Activated CD4-positive, alpha-beta T cell treated with anti-CD3 and anti-CD28 coated beads, Interleukin-2, amount 10 ng/mL, durations not matched to agents 7 days and 5 days (primary cell): ENCODE measurements at places on chromosomes 6 and 20. TPM values are rescaled to one million over a fixed set of nuclear protein-coding genes. Genes with fewer than 3 reads are reported as not detected.

The SOBP gene
- 0.31 TPM for total RNA-seq

DNA sequence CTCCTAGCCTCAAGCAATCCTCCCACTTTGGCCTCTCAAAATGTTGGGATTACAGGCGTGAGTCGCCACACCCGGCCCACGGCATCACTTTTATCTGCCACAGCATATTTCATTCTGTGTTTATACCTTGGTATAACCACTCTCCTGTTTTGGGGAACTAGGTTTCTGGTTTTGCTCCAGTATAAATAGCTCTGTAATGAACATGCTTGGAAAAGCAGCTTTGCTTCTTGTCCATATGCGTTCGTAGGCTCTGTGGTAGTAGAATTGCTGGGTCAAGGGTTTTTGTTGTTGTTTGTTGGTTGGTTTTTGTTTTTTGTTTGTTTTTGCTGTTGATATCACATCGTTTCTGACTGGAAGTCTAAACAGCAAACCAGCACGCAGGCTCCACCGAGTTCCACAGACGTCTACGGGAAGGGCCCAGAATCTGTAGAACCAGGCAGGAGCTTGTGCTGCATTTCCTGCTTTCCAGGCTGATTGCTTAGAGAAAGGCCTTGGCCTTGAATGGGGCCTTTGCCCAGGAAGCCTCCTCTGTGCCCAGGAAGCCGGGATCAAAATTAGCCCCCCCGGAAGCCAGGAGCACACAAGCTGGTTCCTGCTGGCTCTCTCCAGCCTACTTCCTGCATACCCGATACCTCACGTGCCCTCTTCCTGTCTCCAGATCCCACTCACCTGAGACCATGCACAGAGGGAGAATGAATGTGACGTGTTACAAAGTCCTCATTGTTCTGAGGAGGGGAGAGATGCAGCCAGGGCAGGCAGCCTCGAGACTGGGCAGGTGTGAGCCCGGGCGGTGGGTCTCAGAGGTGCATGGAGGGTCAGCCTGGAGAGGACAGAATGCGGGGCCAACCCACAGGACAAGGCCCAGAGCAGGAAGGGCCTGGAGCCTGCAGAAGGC is 34.7 kb downstream of the AAR2 start:
- DNase-seq, result no peak

The MMP24 gene
- not detected for total RNA-seq

DNA sequence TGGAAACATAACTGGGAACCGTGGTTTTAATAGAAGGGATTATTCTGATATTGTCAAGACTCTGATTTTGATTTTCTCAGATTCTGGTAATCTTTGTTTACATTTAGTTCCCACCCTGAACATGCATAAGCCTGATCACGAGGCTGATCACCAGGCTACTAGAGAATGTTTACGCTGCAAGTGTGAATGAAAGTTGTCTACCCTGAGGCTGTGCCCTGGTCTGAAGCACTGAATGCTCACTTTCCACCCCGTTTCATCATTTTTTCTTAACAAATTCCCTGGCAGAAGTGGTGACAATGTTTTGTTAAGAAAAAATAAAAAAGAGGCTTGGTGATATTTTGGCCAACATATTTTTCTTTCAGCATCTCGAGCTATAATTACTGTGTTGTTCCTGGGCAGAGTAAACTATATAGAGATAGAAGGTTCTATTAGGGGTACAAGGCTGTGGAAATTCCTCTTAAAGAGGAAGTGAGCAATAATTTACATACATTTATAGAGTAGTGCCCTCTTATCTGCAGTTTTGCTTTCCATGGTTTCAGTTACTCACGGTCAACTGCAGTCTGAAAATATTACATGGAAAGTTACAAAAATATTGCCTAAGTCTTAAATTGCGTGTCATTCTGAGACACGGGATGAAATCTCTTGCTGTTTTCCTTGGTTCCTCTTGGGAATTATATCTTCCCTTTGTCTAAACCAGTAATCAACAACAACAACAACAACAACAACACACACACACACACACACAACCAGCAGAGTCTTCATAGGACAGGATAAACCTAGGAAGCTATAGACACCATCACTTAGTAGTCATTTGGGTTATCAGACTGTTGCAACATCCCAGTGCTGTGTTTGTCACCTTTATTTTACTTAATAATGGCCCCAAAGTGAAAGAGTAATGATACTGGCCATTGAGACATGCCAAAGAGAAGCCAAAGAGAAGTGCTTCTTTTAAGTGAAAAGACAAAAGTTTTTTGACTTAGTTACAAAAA is 566.6 kb upstream of the CITED2 start:
- no peak for DNase-seq

The FOXS1 gene
- total RNA-seq, result not detected

The DACT2 gene
- total RNA-seq, result not detected
